Glutamatergic neuron (in vitro differentiated cells): ENCODE measurements at places on chromosomes 13 and 19. TPM values are rescaled to one million over a fixed set of nuclear protein-coding genes. Genes with fewer than 3 reads are reported as not detected.

Gene CNMD
- total RNA-seq: 0.98 TPM

- DNase-seq: no peak
Observed at GRCh38 chr19:28020619-28021258, 1192.2 kb downstream of the UQCRFS1 start.

DNA sequence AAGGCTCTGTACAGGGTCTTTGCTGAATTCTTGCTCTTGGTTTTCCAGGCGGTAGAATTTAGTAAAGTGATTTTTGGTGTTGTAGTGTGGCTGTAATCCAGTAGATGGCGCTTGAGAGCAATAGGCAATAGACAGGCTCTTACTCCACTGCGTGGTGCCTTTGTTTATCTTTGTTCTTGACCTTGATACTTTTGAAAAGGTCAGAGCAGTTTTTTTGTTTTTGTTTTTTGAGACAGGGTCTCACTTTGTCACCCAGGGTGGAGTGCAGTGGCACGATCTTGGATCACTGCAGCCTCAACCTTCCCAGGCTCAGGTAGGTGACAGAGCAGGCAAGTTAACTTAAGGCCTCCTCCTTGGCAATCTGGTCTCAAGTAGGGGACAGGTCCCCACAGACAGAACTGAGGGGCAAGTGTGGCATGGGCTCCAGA is 12.2 kb upstream of the LILRA5 start:
- no peak for DNase-seq

Gene CACNG6
- 0.74 TPM for total RNA-seq
